ENCODE measurements at places on chromosomes 3 and 15. TPM values are rescaled to one million over a fixed set of nuclear protein-coding genes. Genes with fewer than 3 reads are reported as not detected.

DNA sequence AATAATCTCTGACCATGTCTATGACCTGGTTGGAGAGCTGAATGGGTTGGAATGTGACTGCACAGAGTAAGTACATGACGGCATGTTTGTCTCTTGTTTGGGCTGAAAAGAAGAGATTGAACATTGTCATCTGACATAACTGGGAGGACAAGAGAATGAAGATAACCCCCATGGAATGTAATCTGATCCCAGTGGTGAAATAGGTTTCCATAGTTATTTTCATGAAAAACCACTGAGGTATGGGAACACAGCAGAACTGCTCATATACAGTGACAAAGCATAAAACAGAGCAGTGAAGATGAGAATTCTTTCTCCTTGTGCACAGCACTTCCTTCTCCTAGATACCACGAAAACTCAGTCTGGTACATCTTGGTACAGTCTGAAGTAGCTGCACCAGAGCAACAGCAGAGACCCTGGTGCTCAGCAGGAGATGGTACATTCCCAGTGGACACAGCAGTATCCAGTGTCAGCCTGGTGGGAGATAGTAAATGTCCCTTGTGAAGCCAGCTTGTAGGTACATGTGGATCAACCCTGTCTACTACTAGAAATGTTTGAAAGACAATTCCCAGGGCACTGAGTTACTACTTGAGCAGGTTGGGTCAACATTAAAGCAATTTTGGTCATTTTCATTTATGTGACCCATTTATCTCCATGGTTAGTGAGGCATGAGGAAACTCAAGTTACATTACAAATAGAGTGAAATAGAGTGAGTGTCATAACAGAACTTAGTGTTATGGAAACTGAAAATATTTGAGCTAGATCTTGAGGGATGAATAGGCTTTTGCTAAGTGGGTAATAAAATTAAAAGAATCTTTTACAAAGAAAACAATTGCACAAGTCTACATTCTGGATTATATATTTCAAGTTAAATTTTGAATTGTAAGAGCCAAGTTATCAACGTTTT, 178.3 kb downstream of the SUCNR1 start:
- peak; percentile 22 for DNase-seq

- DNase-seq = peak; percentile 92
Measured at GRCh38 chr15:29805043-29805707, 17.1 kb downstream of the TJP1 start.

DNA sequence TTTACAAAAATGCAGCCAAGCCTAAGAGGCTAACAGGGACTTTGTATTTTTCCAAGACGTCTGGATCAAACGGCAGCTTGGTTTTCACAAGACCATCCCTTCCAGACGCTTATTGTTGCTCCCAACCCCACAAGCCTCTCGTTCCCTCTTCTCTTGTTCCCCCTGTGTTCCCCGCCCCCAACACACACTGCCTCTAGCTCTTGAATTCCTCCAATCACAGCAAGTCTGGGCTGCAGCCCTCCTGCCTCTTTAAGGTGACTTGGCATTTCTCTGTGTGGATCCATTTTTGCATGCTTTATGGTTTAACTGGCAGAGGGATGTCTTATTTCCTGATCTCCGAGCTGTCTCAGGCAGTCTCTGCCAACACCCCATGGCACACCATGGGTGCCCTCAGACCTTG, 182.2 kb downstream of the ABHD5 start:
- DNase-seq = peak; percentile 49

GRCh38 chr3:141115789-141116541, 64.8 kb downstream of the SPSB4 start:
- no peak for DNase-seq

DNA sequence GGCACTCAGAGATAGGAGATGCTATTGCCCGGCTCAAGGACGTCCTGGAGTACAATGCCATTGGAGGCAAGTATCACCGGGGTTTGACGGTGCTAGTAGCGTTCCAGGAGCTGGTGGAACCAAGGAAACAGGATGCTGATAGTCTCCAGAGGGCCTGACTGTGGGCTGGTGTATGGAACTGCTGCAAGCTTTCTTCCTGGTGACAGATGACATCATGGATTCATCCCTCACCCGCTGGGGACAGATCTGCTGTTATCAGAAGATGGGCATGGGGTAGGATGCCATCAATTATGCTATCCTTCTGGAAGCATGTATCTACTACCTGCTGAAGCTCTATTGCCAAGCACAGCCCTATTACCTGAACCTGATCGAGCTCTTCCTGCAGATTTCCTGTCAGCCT, 26.4 kb downstream of the BCL2A1 start:
- DNase-seq = no peak

- no peak for DNase-seq
Measured at GRCh38 chr3:52327486-52328290, 11.6 kb downstream of the DNAH1 start.

DNA sequence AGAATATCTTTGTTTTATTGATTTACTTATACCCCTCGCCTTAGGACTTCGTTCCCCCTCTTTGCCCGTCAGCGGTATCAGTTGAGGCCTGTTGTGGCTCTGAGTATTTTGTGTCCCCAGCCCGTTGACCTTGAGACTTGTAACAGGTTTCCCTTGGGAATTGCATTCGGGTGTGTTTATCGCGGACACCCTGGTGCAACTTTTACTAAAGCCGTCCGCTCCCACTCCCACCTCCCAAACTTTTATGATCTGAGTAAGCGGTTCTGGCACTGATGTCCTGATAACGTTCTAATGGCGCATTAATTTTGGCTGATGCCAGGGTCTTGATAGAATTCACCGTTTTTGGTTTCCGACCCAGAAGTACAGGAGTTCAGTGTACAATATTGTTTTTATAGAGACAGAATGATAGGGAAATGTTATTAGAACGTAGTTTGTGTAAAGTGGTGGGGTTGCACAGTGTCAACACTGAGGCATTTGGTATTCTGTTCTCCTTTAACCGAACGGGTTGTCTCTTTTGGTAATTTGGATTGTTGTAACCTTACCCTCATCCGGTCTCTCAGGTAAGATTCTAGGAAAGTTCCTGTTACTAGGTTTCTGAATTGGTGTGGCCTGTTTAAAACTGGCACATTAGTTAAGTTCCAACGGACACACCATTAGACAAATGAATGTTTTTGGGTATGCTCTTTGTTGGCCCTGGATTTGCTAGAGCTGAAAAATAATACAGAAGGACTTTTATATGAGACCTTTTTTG, 47.8 kb downstream of the OIP5 start:
- peak; percentile 50 for DNase-seq

Gene SLC24A5
- not detected for total RNA-seq

Gene CEMIP
- total RNA-seq = 249 TPM

Measured in fibroblast of the aortic adventitia (primary cell).